AG09309 (cell line): ENCODE measurements at places on chromosomes 13 and 19.

GRCh38 chr19:8700956-8701355 is 2.4 kb upstream of the ACTL9 start:
- DNase-seq, result no peak

GRCh38 chr19:5052515-5052914 is 83.6 kb downstream of the KDM4B start:
- no peak for DNase-seq

DNA sequence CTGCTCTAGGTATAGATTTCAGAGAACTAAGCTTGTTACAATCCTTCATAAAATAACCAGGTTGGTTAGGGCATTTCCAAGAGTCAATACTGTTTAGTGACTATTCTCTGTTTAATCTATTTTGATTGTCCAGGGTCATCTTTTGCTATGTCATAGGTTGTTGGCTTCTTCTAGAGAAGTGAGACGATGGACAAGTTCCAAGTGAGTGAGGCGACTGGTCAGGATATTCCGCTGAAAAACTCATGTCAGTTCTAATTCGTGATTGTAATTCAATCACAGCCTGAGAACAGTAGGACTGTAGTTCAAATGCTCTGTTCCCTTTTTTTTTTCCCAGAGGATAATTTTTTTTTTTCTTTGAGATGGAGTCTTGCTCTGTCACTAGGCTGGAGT is 15.8 kb upstream of the ALOX5AP start:
- DNase-seq, result no peak

DNA sequence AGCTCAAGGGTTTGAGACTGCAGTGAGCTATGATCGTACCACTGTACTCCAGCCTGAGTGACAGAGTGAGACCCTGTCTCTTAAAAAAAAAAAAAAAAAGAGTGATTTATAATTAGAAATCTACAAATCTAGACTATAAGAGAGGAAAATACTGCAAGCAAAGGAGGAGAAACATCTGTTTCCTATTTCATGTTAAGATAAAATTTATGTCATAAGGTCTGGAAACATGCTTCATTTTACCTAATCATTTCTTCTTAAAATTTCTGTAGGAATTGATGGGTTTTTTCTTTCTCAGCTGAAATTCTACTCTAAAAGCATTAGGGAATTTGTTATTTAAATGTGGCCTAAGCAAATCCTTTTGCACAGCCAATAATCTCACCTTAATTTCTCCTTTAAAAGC is 53.2 kb downstream of the C13orf42 start:
- no peak for DNase-seq

- DNase-seq, result no peak
Measured at GRCh38 chr19:1417145-1417544, 9.8 kb downstream of the DAZAP1 start.

GRCh38 chr19:7360393-7360984 is 11.8 kb downstream of the ARHGEF18 start:
- DNase-seq, result no peak

DNA sequence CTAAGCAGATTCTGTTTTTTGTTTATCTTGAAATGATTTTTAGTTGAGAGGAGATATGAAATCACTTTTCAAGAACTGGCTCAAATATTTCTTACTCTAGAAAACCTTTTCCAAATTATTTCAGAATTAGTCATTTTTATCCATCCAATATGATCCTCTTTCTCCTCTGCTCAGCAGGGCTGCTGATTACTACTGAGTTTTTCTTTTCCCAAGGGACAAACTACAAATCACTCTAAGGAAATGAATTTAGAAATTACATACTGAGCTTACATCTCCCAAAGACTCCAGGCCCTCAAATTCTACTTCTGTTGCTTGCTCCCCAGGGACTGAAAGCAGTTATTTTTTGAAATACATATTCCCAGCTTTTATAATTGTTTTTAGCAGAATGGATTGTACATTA is 87.4 kb upstream of the UFM1 start:
- DNase-seq, result peak; percentile 16

- no peak for DNase-seq
Measured at GRCh38 chr19:19227217-19227616, 15.5 kb downstream of the NCAN start.

GRCh38 chr13:25753976-25754375 is 297.8 kb downstream of the SHISA2 start:
- no peak for DNase-seq

DNA sequence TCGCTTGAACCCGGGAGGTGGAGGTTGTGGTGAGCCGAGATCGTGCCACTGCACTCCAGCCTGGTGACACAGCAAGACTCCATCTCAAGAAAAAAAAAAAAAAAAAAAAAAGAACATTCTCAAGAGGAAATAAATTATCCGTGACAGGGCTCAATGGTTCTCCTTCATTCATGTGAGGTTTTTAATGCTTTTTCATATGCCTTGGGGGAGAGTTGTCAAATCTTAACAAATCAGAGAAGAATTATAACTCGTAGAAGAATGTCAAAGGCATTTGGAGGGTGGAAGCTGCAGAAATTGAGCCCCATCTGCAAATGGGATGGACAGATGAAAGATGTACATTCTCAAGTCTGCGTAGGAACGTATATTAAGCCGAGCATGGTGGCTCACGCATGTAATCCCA is 34.9 kb upstream of the HOMER3 start:
- DNase-seq, result no peak

DNA sequence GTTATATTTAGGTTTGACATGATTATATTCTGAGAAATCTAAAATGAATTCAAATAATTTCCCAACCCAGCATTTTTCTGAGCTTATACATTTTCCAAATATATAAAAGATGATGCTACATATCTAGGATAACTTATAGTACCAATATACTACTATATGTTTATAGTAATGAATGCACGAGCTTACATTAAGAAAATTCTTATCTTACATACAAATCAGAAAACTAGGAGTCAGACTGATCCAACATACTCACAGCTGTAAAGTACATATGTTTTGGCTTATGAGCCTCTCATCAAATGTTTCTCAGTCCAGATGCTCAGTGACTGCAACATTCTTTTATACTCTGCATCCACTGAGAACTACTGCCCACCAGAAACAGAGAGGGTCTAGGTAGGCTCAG is 491.3 kb upstream of the KLF12 start:
- no peak for DNase-seq

DNA sequence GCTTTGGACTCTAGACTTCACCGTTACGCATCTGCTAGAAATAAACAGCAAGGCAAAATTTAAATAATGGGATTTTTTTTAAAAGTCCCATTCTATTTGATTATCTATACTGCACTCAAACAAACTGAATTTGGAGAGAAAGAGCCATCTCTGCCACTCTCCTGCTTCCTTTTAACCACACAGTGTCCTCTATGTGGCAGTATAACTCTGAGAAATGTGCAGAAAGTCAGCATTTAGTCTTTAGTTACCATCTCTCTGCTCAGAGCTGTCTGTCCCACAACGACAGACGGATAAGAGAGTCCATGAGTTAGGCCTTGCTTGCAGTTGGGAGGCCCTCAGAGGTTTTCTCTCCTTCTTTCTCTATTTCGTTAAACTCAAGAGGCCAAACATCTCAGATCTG is 21.2 kb downstream of the CCNA1 start:
- peak; percentile 2 for DNase-seq

DNA sequence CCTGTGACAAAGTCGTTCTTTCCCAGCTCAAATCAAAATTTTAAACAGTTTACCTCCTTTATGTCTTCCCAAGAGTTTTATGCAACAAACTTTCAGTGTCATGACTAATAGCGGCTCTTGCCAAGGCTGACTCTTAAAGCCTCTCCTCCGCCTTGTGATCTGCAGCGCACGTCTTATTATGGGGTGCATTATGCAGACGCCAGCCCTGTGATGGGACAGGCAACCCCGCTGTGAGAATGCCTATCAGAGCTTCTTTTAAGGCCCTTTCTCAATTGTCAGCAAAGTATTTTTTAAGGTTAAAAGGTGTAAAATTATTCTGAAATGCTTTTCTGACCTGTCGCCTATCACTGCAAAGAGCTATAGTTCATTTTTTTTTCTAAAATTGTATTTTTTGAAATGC is 152.8 kb downstream of the SOX1 start:
- no peak for DNase-seq

DNA sequence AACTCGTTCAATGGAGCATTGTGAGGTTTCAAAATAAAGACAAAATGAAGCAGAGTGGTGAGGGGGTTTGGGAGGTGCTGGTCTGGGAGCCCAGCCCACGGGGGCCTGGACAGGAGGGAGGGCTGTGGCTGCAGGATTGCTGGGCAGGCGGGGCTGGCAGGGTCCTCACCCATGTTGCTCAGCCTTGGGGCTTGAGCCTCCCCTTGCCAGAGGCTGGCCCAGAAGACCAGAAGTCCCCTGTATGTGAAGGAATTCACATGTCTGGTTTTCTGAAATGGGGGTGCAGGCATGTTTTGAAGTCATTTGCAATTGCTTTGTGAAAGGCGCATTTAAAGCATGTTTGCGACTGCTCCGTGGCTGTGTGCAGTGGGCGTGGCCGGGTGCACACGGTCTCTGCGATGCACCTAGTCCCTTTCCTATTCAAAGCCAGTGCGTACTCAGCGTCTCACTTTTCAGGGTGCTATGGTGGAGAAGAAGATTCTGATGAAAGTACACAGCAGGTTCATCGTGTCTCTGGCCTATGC is 2.3 kb downstream of the GRK1 start:
- no peak for DNase-seq

GRCh38 chr13:98797456-98797855 is 45.0 kb upstream of the SLC15A1 start:
- DNase-seq, result no peak
